ENCODE measurements at places on chromosomes 2 and 18.
A peak's percentile ranks its signal among the peaks of the same experiment; 100 is the strongest.

DNA sequence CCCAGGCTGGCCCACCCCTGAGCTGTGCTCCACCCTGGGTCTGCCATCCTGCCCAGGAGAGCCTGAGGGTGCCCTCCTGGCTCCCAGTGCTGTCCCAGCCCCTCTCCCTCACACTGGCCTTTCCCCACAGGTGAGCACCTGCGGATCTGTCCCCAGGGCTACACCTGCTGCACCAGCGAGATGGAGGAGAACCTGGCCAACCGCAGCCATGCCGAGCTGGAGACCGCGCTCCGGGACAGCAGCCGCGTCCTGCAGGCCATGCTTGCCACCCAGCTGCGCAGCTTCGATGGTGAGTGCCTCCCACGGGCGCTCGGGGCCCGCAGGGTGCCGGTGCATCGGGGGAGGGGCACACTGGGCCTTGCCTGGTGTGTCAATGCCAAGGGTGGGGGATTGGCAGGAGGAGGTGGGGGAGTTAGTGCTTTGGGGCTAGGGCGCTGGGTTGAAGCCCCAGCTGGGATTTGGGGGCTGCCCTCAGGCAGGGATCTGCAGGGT is 23.5 kb downstream of the GPC1 start:
- no peaks in the 10 kb centered on the region for H3K36me3 ChIP-seq
- H3K4me1 ChIP-seq: no peaks in the 10 kb centered on the region
- peaks cover 23% of the 10 kb centered on the region for H3K27me3 ChIP-seq
- no peak overlapping the region for H3K27ac ChIP-seq

- H3K27me3 ChIP-seq: no peaks in the 10 kb centered on the region
- no peaks in the 10 kb centered on the region for H3K36me3 ChIP-seq
- no peak for DNase-seq
- H3K27ac ChIP-seq: peak overlapping the region; percentile 97
Observed at GRCh38 chr2:28751956-28752630, 463 bp downstream of the PPP1CB start.

- peaks cover 16% of the 10 kb centered on the region for H3K4me1 ChIP-seq
- no peak overlapping the region for H3K4me3 ChIP-seq
- no peaks in the 10 kb centered on the region for H3K27me3 ChIP-seq
- H3K27ac ChIP-seq: no peak overlapping the region
- peaks cover 40% of the 10 kb centered on the region for H3K36me3 ChIP-seq
- DNase-seq: peak; percentile 50
Observed at GRCh38 chr2:230798769-230799399, 65.9 kb upstream of the ITM2C start.

GRCh38 chr2:29733965-29734364 is 187.4 kb downstream of the ALK start:
- H3K27me3 ChIP-seq: no peaks in the 10 kb centered on the region
- no peak overlapping the region for H3K4me3 ChIP-seq

- H3K4me3 ChIP-seq: no peak overlapping the region
- no peaks in the 10 kb centered on the region for H3K27me3 ChIP-seq
- H3K27ac ChIP-seq: no peak overlapping the region
- no peaks in the 10 kb centered on the region for H3K4me1 ChIP-seq
Observed at GRCh38 chr18:28963481-28963880, 786.6 kb upstream of the CDH2 start.

DNA sequence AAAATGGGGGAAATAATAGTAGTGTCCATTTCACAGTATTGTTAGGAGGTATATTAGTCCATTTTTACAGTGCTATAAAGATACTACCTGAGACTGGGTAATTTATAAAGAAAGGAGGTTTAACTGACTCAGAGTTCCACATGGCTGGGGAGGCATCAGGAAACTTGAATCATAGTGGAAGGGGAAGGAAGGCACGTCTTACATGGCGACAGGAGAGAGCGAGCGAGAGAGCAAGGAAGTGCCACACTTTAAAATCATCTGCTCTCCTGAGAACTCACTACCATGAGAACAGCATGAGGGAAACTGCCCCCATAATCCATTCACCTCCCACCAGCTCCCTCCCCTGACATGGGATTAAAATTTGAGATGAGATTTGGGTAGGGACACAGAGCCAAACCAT is 23.4 kb downstream of the MGAT5 start:
- no peaks in the 10 kb centered on the region for H3K27me3 ChIP-seq
- no peak overlapping the region for H3K27ac ChIP-seq
- peaks cover 2% of the 10 kb centered on the region for H3K36me3 ChIP-seq
- H3K4me1 ChIP-seq: no peaks in the 10 kb centered on the region

DNA sequence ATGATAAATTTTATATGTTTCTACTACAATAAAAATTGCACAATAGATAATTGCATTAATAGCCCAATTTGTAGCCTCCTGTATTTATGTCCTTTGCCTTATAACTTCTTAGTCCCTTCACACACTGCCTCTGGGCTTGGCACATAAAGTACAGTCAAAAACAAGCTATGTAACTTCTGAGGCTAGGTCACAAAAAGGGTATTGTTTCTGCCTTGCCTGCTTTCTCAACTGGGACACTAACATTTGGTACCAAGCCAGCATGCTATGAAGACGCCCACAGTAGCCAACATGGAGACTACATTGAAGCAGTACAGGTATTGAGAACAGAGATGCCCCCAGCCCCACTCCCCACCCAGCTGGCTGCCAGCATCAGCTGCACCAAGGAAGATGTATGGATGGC is 5.4 kb upstream of the SLC3A1 start:
- no peaks in the 10 kb centered on the region for H3K36me3 ChIP-seq
- no peaks in the 10 kb centered on the region for H3K27me3 ChIP-seq
- no peaks in the 10 kb centered on the region for H3K4me1 ChIP-seq

GRCh38 chr2:19377717-19378116 is 19.3 kb upstream of the OSR1 start:
- H3K4me3 ChIP-seq: no peak overlapping the region
- no peaks in the 10 kb centered on the region for H3K36me3 ChIP-seq
- DNase-seq: no peak
- peaks cover 2% of the 10 kb centered on the region for H3K27me3 ChIP-seq
- no peak overlapping the region for H3K27ac ChIP-seq

DNA sequence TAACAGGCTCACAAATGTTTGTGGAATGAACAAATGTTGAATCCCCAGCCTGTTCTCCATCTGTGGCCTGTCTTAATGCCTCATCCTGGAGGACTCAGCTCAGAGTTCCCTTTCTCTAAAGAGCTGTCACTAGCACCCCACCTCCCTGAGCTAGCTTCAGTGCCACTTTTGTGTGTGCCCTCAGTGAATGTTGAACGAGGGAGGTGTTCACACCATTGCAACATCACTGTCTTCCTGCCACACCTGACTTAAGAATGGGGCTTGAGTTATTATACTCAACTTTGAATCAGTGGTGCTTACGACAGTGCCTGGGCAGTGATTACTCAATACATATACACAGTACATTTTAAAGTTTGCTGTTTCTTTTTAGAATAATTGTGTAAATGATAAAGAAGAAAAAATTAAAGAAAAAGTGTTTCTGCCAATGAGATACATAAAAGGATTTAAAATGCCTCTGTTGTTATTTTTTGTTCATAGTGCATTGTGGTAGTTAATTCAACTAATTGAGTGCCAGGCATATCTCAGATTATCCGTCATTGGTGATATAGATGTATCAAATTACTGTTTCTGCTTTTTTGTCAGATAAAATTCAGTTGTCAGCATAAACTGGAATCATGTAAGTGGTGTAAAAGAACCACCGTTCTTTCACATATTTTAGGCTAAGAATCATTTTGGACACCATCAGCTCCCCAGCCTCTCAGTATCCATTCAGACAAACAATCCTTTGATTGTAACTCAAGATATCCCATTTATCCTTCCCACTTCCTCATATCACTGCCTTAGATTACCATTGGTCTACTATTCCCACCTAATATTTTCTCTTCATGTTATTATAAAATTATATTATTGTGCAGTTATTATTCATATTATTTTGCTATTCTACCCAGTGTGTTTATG is 304.7 kb downstream of the PTPRM start:
- no peak overlapping the region for H3K4me3 ChIP-seq
- H3K27me3 ChIP-seq: no peaks in the 10 kb centered on the region
- no peaks in the 10 kb centered on the region for H3K36me3 ChIP-seq
- no peak for DNase-seq
- no peaks in the 10 kb centered on the region for H3K4me1 ChIP-seq
- H3K27ac ChIP-seq: no peak overlapping the region

DNA sequence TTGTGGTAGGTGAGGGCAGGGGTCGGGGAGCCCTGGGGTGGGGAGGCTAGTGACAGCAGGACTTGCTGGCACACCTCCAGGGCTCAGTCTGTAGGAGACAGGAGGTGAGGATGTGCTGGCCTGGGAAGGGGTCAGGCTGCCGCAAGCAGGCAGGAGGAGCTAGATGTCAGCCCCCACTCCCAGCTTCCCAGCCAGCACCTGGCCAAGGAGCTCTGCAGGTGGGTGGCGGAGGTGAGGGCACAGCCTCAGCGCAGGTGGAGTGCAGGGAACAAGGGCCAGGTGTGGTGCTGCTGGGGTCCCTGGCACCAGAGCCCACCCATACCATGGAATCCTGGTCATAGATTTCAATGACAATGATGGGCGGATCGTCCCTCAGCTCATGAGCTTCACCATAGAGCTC is 2.9 kb downstream of the OTOF start:
- H3K27me3 ChIP-seq: no peaks in the 10 kb centered on the region
- H3K4me1 ChIP-seq: no peaks in the 10 kb centered on the region
- no peak overlapping the region for H3K27ac ChIP-seq

- H3K4me3 ChIP-seq: no peak overlapping the region
- no peak overlapping the region for H3K27ac ChIP-seq
- no peak for DNase-seq
- H3K27me3 ChIP-seq: no peaks in the 10 kb centered on the region
Observed at GRCh38 chr2:215879977-215880940, 133.1 kb downstream of the MREG start.

DNA sequence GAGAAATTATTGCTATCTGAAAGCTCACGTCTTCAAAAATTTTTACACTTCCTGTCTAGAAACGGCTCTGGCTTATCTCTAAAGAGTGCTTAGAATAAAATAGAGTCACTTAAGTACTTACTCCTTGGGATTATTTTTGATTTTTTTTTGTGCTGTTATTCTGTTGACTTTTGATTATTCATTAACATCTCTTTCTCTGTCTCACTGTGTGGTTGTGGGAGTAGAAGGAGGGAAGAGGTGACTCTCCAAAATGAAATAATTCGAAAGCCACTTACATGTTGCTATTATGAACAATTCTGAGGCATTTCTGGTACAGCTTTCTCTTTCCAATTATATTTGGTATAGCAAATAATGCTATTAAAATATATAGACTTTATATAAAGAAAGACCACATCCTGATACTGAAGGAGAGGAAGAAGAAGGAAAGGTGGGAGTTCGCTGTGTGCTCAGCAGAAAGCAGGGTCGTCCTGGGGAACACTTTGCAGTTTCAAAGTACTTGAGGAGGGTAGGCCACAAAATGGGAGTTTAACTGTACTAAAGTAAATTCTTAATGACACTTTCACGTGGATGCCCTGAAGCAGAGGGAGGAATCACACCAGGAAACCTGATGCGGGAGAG is 9.6 kb upstream of the MMADHC start:
- no peaks in the 10 kb centered on the region for H3K27me3 ChIP-seq
- H3K36me3 ChIP-seq: no peaks in the 10 kb centered on the region
- no peak overlapping the region for H3K27ac ChIP-seq
- DNase-seq: peak; percentile 20
- H3K4me3 ChIP-seq: peak overlapping the region; percentile 57

DNA sequence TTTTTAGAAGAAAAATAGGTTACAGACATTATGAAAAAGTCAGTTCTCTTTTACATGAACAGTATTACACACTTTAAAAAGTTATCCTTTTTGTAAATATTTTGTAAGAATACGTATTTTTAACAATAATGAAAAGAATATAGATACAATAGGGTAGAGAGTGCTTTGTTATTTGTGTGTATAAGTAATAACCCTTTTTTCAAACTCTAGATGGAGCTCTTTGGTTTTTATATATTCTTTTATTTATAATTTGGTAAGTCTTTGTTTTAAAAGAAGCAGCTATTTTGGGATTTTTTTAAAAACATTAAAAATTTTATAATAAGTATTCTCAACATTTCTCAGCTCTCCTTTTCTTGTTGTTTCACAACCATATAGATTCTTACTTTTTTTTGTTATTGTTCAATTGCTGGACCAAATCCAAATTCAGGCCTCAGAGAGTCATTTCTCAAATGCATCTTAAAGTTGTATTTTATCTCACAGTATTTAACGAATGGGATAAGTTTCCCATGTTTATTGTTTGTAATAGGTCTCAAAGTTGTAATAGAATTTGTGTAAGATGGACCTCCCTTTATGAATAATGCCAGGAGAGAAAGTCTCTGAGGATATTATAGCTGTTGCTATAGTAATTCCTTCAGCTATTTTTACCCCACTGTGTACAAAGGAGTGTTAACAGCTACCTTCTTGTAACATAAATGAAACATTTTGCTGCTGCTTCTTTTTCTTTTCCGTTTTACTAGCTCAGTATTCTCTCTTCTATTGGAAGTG is 46.4 kb downstream of the ACYP2 start:
- H3K4me1 ChIP-seq: no peaks in the 10 kb centered on the region
- no peak for DNase-seq
- no peak overlapping the region for H3K27ac ChIP-seq
- H3K36me3 ChIP-seq: no peaks in the 10 kb centered on the region
- no peak overlapping the region for H3K4me3 ChIP-seq
- H3K27me3 ChIP-seq: no peaks in the 10 kb centered on the region

- H3K27ac ChIP-seq: peak overlapping the region; percentile 62
- peak; percentile 25 for DNase-seq
- no peaks in the 10 kb centered on the region for H3K36me3 ChIP-seq
- peaks cover 25% of the 10 kb centered on the region for H3K4me1 ChIP-seq
- H3K4me3 ChIP-seq: peak overlapping the region; percentile 73
Observed at GRCh38 chr2:71226096-71226964, 573 bp downstream of the PAIP2B start.

DNA sequence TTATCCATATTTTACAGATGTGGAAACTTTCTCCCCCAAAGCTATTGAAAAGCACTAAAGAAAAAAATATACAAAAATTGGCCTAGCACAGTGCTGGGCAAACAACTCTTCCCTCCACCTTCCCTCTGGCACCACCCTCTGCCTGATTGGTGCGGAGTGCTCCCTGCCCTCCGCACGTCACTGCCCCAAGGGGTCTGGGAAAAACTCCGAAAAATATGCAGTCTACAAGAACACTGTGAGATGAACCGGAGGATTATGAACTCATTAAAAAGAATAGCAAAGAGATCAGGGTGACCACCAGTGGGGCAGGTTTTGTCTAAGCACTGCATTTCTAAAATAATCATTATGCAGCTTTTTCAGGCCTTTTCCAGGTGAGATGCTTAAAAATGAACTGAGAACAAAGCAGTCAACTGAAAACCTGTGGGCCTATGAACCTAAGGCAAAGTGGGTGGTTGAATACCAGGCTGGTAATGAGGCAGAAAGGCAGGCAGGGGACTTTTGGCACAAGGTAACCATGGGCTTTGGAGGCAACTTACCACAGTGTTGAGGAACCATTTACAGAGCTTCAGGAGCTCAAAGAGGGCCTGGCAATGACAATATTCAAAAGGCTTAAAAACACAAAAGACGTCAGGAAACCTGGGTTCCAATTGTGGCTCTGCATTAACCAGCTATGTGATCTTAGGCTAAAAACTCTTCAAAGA is 57.5 kb downstream of the AAK1 start:
- no peak for DNase-seq
- H3K36me3 ChIP-seq: peaks cover 3% of the 10 kb centered on the region
- no peak overlapping the region for H3K4me3 ChIP-seq
- H3K27ac ChIP-seq: no peak overlapping the region

GRCh38 chr2:234694244-234695013 is 197.5 kb upstream of the ARL4C start:
- no peak overlapping the region for H3K27ac ChIP-seq
- H3K36me3 ChIP-seq: no peaks in the 10 kb centered on the region
- H3K4me3 ChIP-seq: no peak overlapping the region
- H3K27me3 ChIP-seq: no peaks in the 10 kb centered on the region

- no peak overlapping the region for H3K4me3 ChIP-seq
- H3K27ac ChIP-seq: no peak overlapping the region
- DNase-seq: no peak
- no peaks in the 10 kb centered on the region for H3K27me3 ChIP-seq
Observed at GRCh38 chr2:189676471-189676870, 2.0 kb downstream of the ANKAR start.

All from common myeloid progenitor, CD34-positive (primary cell).